ENCODE measurements at places on chromosomes 1 and 21.

DNA sequence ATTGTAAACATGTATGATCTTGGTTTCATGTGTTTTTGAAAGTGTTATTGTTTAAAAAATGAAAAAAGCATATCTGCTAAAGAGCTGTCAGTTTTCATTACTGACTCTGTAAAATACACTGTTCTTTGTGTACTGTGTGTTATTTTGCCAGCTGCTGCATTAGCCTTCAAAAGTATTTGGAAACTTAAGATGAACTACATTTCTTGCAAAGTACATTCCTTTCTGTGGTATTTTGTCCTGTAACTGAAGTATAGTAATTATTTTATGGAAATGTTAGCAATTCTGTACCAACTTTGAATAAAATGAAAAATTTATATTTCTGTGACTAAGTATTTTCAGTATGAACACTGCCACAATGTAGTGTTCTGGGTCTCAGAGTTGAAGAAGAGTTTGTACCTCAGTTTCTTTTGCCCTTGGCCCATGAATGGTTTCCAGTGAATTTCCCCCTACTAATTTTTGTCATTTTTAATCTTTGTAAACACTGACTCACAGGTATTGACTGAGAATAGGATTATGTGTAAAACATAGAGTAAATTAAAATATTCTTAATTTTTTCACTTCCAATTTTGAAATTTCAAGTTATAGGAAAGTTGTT, 32.7 kb downstream of the MRPS6 start:
- no peak for DNase-seq

- no peak for DNase-seq
These were observed 69.2 kb upstream of the ERG start for GRCh38 chr21:38567335-38567969.

DNA sequence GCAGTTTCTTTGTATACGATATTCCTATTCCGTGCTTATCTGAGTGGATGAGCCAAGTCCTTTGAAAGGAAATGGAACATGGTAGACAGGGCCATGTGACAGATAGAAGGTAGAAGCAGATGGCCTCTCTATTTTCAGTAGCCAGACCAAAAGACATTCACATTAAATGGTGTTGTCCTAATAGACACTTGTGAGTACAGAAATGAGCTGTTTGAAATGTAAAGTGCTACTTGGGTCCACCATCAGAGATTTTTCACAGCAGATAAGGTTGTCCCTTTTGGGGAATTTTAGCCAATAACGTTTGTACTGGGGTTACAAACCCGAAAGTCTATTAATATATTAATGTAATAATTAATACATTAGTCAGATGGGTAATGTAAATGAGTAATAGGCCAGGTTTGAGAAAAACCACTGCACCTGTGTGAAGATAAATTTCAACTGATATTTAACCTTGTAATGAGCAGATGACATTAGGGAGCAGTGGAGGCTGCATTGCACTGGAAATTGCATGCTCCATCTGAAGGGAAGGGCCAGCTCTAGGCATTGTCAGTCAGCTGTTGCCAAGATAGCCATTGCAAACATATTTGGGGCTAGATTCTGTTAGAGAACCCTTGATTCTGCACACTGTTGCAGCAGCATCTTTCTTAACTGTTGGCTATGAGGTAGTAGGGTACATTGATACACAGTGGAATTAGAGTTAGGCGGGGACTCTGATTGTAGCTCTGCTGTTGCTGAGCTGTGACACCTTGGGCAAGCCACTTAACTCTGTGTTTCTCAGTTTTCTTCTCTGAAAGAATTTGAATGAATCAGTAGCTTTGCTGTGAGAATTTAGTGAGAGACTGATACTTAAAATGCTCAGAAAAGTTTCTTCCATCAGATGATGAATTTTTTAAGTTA, 43.8 kb downstream of the FGGY start:
- DNase-seq: no peak

- DNase-seq: no peak
These were observed 59.1 kb downstream of the EIF4G3 start for GRCh38 chr1:21117597-21118001.

GRCh38 chr1:236338096-236338495, 56.0 kb upstream of the EDARADD start:
- no peak for DNase-seq

- no peak for DNase-seq
These were observed 12.1 kb downstream of the LRRC8B start for GRCh38 chr1:89536555-89537341.

DNA sequence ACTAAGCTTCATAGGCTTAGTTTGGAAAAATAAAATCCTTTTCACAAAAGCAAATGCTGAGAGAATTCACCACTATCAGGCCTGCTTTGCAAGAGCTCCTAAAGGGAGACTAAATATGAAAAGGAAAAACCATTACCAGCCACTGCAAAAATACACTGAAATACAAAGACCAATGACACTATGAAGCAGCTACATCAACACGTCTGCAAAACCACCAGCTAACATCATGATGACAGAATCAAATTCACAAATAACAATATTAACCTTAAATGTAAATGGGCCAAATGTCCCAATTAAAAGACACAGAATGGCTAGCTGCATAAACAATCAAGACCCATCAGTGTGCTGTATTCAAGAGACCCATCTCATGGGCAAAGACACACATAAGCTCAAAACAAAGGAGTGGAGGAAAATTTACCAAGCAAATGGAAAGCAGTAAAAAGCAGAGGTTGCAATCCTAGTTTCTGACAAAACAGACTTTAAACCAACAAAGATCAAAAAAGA, 28.8 kb downstream of the AKT3 start:
- DNase-seq: no peak

- no peak for DNase-seq
These were observed 1.3 kb downstream of the ABCG1 start for GRCh38 chr21:42220138-42220701.

DNA sequence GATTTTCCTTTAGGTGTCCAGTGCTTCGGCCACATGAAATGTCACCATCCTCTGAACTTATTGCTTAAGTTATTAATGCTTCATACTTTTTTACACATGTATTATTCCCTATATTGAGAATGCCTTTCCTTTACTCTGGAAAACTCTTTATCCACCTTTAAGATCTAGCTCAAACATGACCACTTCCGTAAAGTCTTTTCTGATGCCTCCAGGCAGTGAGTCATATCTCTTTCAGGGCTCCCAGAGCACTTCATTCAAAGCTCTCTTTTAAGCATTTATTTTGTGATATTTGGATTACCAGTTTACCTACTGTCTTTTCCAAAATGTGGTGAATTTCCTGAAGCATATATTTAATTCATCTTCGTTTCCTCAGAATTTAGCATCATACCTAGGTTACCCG, 178.9 kb downstream of the HS2ST1 start:
- DNase-seq: no peak

DNA sequence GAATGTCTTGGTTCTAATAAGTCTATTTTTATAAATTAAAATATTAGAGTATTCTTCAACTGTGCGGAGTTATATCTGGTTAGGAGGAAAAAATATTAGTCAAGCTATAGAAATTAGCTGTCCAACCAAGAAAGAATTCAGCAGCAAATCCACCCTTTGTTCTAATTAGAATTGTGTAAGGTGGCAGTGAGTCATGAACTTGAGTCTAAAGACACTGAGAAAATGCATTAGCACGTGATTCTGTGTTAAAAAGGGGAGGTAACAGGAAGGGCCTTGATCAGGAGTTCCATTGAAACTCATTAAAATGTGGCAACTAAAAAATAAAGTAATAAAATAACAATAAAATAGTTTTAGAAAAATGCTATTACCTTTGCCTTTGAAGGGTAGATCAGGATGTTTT, 398.2 kb upstream of the RGS18 start:
- DNase-seq: no peak

- DNase-seq: no peak
These were observed 18.8 kb upstream of the EPS8L3 start for GRCh38 chr1:109782514-109782913.

GRCh38 chr1:59609245-59609644, 205.5 kb upstream of the HOOK1 start:
- no peak for DNase-seq

GRCh38 chr1:54331091-54331772, 75.0 kb downstream of the SSBP3 start:
- DNase-seq: no peak

DNA sequence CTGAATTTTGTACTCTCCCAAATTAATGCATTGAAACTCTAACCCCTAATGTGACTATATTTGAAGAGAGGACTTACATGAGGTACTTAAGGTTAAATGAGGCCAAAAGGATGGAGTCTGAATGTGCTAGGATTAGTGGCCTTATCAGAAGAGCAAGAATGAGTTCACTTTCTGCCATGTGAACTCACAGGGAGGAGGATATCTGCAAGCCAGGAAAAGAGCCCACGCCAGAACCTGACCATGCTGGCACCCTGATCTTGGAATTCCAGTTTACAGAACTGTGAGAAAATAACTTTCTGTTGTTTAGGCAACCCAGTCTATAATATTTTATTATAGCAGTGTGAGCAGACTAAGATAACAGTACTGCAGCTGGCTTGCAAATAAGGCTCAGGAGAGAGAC, 12.2 kb upstream of the FASLG start:
- DNase-seq: no peak

- DNase-seq: peak; percentile 95
These were observed 1.1 kb downstream of the TAGLN2 start for GRCh38 chr1:159924025-159924790.

GRCh38 chr21:36034211-36034913, 26.0 kb downstream of the SETD4 start:
- no peak for DNase-seq

- no peak for DNase-seq
These were observed 49.4 kb downstream of the TMCO4 start for GRCh38 chr1:19750101-19750881.

DNA sequence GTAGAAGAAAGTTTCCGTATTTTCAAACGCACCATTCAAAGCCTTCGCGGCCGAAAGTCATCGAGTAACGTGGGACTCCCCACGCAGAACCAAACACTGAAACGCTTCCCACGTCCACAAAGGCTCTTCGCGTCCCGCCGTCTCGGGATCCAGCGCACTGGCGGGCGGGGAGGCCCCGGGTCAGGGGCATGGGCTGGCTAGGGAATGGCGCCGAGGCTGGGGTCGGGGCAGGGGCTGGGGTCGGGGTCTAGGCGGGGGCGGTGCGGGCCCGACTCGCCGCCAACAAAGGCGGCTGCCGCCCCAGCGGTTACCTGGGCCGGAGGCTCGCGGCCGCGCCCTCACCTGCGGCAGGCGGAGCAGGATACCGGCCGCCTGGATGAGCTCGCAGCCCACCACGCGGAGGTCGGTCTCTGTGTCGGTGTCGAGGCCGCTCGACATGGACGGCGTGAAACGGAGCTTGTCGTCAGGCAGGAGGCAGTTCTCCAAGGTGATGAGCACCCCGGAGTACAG, 403 bp downstream of the CCNL2 start:
- no peak for DNase-seq

- no peak for DNase-seq
These were observed 213.8 kb downstream of the ROR1 start for GRCh38 chr1:63987628-63988024.

DNA sequence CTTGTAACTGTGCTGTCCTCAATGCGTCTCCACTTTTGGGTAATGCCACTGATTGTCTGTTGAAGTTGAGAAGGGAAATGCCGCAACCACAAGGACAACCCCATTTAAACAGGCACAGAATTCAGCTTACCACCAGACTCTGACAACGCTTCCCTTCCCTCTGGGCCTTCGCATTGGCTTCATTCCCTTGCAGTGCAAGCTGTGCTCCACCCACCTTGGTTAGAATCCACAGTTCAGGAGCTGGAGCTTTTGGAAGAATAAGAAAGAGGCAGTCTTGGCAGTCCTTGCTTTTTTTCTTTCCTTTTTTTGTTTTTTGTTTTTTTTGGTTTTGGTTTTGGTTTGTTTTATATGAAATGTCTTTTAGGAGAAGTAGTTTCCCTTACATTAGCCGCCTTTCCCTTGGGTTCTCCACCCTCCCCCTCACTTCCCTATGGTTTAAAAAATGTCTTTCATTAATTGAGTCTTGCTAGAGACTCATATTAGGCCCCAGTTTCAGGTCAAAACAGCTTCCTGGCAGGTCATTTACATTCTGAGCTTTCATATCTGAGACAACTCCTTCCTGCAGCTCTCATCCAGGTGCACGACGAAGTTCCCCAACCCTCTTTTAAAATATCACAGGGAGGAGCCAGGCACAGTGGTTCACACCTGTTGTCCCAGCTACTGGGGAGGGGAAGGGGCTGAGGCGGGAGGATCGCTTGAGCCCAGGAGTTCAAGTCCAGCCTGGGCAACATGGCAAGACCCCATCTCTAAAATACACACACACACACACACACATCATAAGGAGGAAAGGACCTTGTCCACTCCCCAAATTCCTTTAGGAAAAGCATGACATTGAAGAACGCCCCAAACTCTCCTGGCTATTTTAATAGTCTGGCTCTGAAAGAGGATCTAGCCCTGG, 20.7 kb upstream of the LAX1 start:
- peak; percentile 81 for DNase-seq

- no peak for DNase-seq
These were observed 24.2 kb downstream of the PTPRU start for GRCh38 chr1:29260531-29260930.

DNA sequence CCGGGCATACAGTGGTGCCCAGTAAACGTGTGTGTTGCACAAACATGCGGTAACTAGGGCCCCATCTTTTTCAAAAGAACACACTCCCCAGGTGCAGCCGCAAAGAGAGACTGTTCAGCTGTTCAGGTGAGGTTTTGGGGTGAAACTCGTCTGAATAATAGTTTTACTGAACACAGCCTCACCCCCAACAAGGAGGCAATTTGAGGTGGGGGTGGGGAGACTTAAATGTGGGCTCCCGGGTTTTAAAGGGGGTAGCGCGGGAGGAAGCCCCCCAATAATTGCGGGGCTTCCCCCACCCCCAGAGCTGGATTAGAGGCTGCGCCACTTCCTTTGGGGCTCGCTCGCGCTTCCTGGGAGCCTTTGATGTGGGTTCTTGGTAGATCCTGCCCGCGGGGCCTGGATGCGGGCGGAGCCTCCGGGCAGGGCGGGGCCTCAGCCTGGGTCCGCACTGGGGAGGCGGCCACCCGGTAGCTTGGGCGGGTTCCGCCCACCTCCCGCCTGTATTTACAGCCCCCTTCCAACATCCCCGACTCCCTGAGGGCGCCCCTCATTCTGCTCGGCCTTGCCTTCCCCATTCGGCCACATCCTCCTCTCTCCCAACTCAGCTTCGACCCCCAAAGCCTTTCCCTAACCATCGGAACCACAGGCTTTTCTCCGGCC, 6.4 kb upstream of the EPHA2 start:
- no peak for DNase-seq

GRCh38 chr1:64572222-64572900, 102.4 kb downstream of the CACHD1 start:
- no peak for DNase-seq

GRCh38 chr1:17141441-17142197, 22.4 kb upstream of the PADI2 start:
- DNase-seq: no peak

DNA sequence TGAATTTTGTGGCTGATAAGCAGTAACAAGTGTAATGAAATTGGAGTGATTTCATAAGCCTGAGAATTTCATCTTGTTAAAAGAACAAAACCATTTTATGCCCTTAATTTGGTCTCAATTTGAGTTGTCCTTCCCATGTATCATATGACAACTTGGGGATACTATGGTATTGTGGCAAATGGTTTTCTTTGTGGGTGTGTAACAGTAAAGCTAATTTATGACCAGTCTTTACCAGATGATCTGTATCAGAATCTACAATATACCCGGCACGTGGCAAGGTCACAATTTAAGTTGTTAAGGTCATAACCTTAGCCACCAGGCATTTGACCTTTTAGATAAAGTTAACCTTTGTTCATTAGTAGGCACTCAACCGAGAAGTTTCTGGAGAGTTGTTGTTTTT, 9.1 kb downstream of the NFIA start:
- no peak for DNase-seq

GRCh38 chr1:167789501-167789900, 67.7 kb downstream of the MPZL1 start:
- DNase-seq: no peak

GRCh38 chr1:153651771-153652170, 6.7 kb upstream of the SNAPIN start:
- no peak for DNase-seq

Measured in coronary artery (tissue), 2 donors.